EL (cell line): ENCODE measurements at places on chromosomes 12 and 14.

DNA sequence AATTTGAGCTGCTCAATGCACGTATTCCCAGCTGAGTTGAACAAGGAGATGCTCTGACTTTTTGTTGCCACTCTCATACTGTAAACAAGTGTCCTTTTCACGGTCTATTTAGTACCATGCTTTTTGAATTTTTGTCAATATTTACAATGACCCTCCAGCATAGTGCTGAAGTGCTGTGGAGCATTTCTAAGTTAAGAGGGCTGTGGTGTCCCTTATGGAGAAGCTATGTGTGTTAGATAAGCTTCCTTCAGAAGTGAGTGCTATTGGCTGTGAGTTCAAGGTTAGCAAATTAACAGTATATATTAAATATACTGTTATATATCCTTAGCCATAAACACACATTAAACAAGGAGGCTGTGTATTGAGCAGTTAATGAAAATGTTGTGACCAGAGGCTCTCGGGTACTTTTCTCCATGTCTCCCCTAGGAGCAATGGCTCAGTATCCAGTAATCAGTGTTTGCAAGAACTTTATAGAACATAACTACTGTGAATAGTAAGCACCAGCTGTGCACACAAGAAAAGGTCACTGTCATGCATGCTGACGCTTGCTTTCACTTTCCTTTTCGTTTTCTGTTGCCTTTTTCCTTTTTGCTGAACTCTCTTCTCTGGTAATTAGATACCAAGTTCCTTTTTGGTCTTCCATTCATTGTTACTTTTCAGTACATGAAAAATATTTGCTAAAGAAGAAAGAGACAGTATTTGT lies 187.2 kb upstream of the NEDD1 start:
- peak; percentile 36 for DNase-seq

DNA sequence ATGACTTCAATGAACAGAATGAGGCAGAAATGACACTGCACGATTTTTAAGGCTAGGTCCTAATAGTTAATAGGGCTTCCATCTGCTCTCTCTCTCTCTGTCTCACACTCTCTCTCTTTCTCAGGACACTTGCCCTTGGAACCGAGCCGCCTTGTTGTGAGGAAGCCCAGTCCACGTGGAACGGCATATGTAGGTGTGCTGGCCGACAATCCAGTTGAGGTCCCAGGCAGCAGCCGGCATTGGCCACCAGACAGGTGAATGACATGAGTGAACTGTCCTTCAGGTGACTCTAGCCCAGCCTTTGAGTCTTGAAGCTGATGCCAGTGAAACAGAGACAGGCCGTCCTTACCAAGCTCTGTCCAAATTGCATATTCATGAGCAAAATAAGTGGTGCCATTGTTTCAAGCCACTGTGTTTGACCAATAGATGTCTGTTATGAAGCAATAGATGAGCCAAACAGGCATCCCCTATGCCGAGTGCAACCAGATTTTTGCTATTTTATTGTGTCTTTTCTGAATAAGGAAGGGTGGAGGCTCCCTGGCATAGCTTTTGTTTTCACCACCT lies 217.5 kb upstream of the LHX5 start:
- no peak for DNase-seq

DNA sequence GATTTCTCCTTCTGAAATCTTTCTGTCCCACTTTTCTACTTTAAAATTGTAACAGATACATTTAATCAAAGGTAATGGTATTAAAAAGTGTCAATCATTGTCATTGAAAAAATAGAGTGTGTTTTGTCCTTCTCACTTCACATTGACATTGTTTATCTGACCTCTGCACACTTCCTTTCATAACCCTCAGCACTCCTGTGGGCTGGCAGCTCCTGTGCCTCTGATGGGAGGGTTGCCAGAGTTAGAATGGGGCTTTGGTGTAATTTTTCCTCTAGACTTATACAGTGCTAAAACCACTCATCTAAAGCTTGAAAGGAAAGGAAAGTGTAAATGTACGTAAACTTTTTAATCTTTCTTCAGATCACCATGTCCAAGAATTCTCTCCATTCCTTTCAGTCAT lies 23.7 kb downstream of the KCNA1 start:
- DNase-seq = no peak

DNA sequence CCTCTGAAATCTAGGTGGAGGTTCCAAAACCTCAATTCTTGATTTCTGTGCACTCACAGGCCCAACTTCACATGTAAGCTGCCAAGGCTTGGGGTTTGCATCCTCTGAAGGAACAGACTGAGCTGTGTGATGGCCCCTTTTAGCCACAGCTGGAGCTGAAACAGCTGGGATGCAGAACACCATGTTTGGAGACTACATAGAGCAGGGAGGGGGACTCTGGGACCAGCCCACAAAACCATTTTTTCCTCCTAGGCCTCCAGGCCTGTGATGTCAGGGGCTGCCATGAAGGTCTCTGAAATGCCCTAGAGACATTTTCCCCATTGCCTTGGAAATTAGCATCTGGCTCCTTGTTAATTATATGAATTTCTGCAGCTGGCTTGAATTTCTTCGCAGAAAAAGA lies 1025.9 kb upstream of the NOVA1 start:
- DNase-seq = no peak

- no peak for DNase-seq
These were observed 1016.2 kb downstream of the SLC6A15 start for GRCh38 chr12:83896416-83896815.

DNA sequence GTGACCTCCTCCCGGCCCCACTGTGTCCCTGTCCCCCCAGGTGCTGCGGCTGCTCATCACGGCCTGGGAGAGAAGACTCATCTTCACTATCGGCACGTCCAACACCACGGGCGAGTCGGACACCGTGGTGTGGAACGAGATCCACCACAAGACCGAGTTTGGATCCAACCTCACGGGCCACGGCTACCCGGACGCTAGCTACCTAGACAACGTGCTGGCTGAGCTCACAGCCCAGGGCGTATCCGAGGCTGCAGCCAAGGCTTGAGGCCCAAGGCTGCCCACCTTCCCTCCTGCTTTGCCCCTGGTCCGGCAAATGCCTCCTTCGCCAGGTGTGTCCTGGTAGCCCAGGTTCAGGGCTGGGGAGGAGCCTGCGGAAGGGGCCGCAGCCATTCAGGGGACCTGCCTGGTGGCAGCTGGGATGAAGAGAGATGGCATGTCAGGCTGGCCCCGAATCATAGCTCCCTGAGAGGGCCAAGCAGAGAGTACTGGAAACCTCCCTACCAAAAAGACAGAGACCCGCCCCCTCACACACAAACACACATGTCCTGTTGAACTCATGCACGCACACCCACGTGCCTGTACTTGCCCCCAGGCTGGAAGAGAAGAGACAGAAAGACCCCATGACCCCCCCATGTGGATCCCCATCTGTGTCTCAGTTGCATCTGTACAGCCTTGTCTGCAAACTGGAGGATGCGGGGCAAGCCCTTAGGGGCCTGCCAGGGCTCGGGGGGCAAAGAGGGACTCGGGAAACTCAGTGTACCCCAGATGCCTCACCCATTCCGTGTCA lies 38.7 kb downstream of the RASAL1 start:
- no peak for DNase-seq

- DNase-seq = no peak
These were observed 30.8 kb downstream of the GPR19 start for GRCh38 chr12:12665194-12665593.

GRCh38 chr14:75859746-75860145 lies 122.0 kb downstream of the TGFB3 start:
- no peak for DNase-seq

DNA sequence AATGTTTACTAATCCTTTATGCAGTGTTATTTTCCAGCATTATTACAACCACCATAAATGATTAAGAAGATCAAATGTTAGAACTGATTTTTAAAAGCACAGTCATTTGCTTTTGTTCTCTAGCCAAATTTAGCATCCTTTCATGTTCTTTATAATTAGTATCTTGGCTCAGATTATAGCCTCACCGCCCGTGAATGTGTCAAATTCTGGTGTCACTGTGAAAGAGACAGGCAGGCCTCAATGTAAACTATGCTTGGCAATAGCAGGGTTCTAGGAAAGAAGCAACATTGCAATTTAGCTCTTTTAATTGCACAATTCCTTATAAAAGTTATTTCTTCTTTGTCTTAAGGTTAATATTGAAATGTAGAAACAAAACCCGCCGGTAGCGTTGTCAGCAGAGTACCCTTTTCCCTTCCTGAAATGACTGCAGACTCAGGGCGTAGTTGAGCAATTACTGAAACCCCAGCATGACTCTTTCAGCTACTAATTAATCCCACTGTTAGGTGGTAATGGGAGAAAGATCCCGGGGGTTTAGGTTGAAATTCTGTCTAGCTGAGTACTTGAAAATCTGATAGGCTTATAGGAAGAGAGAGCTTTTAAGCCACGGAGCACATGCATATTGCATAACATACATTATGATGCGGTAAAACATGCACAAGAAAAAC lies 1600.5 kb upstream of the SEL1L start:
- DNase-seq = no peak

DNA sequence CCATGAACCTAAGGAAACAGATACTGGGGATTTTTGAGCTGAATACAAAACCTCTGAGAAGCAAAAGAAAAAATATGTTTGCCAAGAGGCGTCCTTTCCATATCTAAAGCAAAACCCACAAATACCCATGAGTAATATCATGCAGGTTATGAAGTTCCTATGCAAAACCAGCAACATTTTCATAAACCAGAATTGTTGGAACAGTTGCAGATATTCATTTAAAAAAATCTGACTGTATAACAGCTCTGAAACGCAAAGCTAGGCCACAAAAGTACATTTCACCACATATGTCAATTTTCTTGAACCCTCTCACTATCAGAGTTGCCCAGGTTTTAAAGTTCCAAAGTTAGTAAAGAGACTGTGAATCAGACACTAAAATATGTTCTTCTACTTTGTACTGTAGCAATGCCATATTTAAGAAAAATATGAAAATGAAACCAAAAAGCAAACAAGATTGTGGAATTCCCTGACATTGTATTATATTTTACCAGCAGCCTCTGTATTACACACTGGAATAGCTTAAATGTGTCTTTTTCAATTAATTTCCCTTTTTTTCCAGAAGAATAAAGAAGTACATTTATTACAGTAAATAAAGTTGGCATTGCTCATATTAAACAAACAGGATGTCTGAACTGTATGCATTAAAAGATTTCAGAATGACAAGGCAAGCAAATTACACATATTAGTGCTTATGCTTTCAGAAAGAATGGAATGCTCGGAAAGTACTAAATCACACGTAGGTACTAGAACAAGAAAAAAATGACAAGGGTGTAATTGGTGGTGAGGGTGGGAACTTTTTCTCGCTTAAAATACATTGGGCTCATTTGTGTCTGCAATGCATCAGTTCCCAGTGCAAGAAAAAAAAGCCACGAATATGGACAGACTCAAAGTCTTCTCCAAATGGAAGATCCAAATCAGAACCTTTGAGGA lies 33.6 kb upstream of the HIF1A start:
- peak; percentile 29 for DNase-seq

GRCh38 chr12:98126637-98127335 lies 388.6 kb upstream of the TMPO start:
- no peak for DNase-seq

DNA sequence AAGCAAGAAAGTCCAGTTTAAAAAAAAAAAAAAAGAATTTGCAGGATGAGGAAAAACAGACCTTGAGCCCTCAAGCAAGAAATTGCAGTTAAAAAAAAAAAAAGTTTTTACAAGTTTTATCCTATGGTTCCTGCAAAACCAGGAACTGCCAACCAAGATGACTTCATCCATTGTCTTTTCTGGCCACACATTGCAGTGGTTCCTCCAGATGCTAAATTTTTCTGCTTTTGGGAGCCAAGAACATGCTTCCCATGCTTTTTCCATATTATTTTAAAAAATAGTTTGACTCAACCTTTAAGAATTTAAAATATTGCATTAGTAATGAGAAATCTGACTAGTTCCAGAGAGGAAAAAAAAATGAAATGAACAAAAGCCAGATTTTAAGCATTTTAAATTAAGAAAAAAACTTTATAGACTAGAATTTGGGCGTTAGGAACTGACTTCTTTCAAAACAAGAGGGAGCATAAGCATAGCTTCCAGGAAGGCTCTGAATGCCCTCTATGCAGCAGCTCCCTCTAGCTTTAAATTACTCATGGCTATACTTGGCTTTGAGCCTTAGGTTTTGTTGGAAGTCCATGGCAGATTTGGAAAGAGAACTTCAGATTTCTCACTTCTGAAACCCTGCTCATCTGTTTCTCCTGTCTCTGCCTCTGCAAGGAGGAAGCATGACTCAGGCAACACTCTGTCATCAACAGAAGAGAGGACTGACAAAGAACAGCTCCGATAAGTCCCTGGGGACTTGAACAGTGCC lies 124.5 kb downstream of the GPR65 start:
- peak; percentile 76 for DNase-seq

GRCh38 chr12:5830111-5830510 lies 114.9 kb downstream of the ANO2 start:
- no peak for DNase-seq

GRCh38 chr14:93301821-93302447 lies 30.9 kb downstream of the BTBD7 start:
- DNase-seq = peak; percentile 43

DNA sequence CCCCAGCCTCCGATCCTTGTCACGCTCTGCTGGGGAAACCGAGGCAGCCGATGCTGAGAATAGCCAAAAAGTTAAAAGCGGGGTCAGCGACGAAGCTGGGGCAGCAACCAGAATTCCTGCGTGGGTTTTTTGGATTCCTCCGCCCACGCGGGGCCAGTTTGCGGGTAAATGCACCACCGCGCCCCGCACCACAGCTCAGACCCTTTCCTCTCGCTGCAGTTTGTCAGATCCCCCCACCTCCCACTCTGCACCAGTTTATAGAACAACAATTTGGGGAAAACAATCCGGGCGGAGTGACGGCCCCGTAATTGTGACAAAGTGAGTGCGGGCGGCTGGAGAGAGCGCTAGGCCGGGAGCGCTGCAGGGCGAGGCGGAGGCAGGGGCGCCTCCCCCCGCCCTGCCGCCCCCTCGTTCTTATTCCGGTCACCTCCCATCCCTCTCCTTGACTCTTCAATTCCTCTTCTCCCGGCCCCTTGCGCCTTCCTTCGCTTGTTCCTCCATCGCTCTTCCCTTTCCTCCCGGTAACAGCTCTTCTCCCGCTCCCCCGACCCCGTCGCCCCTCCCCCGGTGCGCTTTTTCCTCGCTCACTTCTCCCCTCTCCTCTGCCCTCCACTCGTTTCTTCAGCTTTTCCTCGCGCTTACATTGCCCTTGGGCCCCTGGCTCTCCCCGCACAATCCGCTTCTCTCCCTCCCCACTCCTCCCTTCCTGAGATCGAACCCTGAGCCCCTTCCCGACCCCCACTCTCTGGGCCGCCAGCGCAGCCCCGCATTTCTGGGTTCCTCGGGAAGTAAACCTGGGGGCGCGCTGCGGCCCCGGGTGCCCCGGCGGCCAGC lies 646 bp upstream of the DNAJC22 start:
- DNase-seq = no peak
